Stimulated activated CD8-positive, alpha-beta memory T cell treated with anti-CD3 and anti-CD28 coated beads, Interleukin-2, amount 100 ng/mL, for 48 hours (primary cell): ENCODE measurements at places on chromosomes 2 and 18.

DNA sequence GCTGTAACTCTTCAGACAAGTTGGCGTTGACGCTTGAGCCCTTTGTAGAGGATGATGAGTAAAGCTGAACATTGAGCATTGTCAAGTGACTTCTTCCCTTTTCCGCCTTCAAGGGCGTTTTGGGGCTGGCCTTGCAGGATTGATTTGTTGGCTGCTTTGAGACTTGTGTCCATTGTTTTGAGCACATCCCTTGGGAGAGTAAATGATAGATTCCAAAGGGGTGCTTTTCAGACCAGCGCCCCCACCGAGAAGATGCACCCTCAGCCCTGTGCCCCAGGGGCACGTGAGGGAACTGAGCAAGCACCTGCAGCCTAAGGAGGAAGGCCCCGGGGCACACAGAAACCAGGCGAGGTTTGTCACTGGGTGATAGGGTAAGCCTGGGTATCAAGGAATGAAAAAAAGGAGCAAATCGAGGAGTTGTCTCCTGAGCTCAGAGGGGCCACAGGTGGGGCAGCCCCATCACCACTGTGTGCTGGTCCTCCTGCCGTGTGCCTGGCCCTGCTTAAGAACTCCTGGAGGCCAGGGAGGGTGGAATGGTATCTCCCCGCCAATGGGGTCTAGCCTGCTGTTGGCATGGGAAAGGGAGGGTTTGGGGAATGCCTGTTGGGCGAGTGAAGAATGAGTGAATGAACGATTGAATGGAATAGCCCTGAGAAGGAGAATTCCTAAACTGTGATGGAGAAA is 64.0 kb downstream of the RAB31 start:
- DNase-seq = no peak

GRCh38 chr2:1755436-1756191 is 11.3 kb upstream of the PXDN start:
- DNase-seq = no peak

DNA sequence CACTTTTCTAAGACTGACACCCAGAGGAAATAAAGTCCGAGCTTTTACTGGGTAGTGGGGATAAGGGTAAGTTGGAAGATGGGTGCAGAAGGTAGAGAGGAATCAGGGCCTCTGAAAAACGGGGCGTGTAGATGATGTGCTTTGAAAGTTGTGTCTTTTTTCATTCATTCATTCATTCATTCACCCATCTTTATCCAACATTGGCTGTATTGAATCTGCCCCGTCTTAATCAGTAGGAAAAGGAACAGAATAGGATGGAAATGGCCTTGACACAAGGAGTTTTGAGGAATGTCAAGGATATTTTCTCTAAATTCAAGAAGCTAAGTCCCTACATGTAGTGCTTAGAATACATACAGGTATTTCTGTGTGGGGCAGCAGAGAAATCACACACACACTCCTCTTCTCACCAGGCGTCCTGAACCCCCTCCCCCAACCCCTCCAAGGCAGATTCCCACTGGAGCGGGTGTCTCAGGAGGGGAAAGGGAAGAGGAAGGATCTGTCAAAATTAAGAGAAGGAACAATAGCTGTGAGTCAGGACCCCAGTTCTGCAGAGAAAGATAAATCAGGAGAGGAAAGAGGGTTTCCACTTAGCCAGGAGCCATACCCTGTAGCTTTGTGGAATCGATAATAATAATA is 13.9 kb downstream of the DYSF start:
- no peak for DNase-seq

GRCh38 chr2:112480530-112481049 is 1.4 kb upstream of the TTL start:
- no peak for DNase-seq

DNA sequence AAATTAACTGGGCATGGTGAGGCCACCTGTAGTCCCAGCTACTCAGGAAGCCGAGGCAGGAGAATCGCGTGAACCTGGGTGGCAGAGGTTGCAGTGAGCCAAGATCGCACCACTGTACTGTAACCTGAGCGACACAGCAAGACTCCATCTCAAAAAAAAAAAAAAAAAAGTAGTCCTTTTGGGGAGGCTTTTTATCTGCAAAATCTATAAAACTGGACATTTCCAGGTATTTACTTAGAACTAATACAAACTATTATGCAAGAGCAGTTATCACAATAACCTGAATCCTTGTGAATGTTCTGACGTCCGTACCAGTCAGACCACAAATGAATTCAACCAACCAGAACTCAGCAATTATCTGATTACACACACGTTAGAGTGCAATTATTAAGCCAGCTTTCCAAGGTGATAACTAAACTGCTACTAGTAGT is 8.8 kb upstream of the RAPH1 start:
- DNase-seq = no peak
